CD4-positive, alpha-beta T cell (primary cell): ENCODE measurements at places on chromosomes 2 and 18. TPM values are rescaled to one million over a fixed set of nuclear protein-coding genes. Genes with fewer than 3 reads are reported as not detected.

- DNase-seq, result no peak
- H3K36me3 ChIP-seq, result no peaks in the 10 kb centered on the region
- H3K27ac ChIP-seq, result no peak overlapping the region
- H3K27me3 ChIP-seq, result no peaks in the 10 kb centered on the region
- H3K4me3 ChIP-seq, result no peak overlapping the region
- H3K4me1 ChIP-seq, result no peaks in the 10 kb centered on the region
These were observed 13.7 kb upstream of the RMDN2 start for GRCh38 chr2:37911296-37911873.

- H3K4me3 ChIP-seq, result no peak overlapping the region
- no peaks in the 10 kb centered on the region for H3K4me1 ChIP-seq
- H3K27ac ChIP-seq, result no peak overlapping the region
- DNase-seq, result no peak
These were observed 37.8 kb downstream of the ARID5A start for GRCh38 chr2:96574364-96574763.

GRCh38 chr2:80852808-80853139 is 548.2 kb upstream of the LRRTM1 start:
- no peak overlapping the region for H3K4me3 ChIP-seq
- H3K27me3 ChIP-seq, result no peaks in the 10 kb centered on the region
- DNase-seq, result no peak
- no peaks in the 10 kb centered on the region for H3K4me1 ChIP-seq

- no peaks in the 10 kb centered on the region for H3K27me3 ChIP-seq
- no peak overlapping the region for H3K4me3 ChIP-seq
- peaks cover 18% of the 10 kb centered on the region for H3K4me1 ChIP-seq
- peaks cover 26% of the 10 kb centered on the region for H3K36me3 ChIP-seq
- no peak overlapping the region for H3K27ac ChIP-seq
These were observed 5.7 kb downstream of the HIBCH start for GRCh38 chr2:190313880-190314279.

The TMEFF2 gene
- not detected for total RNA-seq

The RGPD3 gene
- 0.38 TPM for total RNA-seq

The ILKAP gene
- total RNA-seq, result 143 TPM
